MCF 10A (cell line): ENCODE measurements at places on chromosomes 6 and 20. TPM values are rescaled to one million over a fixed set of nuclear protein-coding genes. Genes with fewer than 3 reads are reported as not detected.

Gene UST
- total RNA-seq: 10.0 and 10.8 TPM in 2 replicates

DNA sequence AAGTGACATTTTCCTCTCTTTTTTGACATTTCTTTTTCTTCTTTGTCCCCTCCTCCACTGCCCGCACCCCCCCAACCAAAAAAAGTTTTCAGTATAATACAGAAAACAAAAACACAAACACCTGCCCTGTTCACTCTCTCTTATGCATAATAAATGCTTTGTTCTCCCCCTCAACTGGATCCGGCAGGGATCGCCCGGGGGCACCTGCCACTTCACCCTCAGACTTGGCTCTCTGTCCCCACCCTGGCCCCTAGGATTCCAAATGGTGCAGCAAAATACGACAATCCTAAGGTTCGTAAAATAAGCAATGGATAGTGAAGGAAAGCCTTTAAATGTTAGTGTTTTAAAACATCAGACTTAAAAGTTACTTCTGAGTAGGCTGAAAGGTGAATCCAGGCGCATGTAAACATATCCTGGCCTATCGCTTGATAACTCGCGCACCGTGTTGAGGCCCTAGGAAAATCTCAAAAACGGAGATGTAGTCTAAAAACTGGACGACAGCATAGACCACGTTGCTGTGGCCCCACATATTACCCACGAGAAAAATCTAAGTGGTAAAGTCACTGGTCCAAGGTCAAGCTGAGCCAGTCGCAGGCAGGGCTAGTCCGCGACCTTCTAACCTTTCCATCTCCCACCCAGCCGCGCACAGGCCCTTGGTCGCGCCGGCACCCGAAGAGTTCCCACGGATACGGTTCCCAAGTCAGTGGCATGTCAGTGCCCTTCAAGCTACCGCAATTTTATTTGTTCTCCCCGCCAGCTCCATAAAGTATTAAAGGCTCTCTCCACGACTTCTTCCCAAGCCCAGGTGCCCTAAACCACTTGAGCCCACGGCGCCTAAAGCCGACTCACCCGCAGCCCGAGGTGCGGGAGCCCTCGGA is 130.8 kb downstream of the OGFRL1 start:
- no peak for DNase-seq

Gene HLA-DQB1
- not detected in 2 replicates for total RNA-seq

- DNase-seq: no peak
Measured at GRCh38 chr6:111912904-111913303, 39.7 kb upstream of the FYN start.
